NCI-H187 treated with DMSO at 0.1 percent for 48 hours (cell line): ENCODE measurements at places on chromosomes 11 and 22.

DNA sequence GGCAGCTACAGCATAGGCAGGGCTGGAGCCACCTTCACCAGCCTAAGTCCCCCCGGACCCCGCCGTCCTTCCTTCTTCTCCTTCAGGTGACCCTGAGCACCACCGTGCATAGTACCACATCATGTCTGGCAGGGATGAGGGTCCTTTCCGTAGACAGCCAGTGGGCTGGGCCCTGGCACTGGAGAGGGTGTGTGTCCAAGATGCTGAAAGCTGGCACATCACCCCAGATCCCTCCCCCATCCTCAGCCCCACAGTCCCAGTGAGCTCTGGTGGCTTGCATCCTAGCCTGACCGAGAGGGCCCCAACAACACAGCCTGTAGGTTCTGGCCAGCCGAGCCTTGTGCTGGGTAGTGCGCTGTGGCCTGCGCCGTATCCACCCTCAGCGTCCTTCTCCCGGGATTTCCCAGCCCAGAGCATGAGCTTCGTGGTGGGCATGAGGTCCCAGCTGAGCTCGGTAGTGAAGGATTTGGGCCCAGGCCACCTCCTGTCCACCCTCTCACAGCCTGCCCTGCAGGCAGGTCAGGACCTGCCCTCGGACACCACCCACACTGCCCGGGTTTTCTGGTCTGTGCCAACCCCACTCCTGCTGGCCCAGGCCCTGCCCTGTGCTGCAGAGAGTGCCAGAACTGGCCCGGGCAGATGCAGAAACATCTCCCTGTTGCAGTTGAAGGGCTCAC, 1124.3 kb downstream of the BRD1 start:
- no peak for DNase-seq

- no peak for DNase-seq
Measured at GRCh38 chr22:27972732-27973698, 54.0 kb upstream of the PITPNB start.

DNA sequence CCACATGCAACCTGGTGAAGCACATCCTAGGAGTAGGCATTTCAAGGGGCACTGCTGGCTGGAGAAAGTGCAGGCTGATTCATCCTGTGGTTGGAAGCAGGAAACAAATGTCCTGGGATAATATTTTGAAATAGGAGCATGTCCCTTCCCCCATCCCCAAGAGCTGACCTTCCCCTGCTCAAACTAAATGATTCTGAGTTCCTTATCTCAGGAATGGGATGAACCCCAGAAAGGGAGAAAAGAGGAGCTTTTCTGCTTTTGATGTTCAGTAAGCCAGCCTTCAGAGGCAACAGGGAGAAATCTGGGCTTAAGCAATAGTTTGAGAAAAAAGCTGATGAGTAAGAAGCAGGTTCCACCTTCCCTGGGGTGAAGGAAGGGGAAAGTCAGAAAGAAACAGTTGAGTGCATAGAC, 19.5 kb upstream of the SPON1 start:
- DNase-seq: no peak

DNA sequence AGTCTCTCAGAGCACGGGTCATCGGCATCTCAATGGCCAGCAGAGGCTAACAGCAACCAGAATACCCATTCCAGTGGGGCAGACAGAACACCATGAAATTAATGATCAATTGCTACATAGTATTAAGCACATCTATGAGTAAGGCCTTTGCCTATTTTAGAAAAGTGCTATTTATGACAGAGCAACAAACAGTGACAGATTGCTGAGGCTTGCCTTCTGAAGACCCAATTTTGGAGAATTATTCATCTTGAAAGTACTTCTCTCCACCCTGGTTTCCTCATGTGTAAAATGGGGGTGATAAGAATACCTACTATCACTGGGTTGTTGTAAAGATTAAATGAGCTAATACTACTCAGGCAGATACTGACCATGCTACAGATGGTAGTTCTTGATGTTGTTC, 232.7 kb downstream of the TENM4 start:
- no peak for DNase-seq

DNA sequence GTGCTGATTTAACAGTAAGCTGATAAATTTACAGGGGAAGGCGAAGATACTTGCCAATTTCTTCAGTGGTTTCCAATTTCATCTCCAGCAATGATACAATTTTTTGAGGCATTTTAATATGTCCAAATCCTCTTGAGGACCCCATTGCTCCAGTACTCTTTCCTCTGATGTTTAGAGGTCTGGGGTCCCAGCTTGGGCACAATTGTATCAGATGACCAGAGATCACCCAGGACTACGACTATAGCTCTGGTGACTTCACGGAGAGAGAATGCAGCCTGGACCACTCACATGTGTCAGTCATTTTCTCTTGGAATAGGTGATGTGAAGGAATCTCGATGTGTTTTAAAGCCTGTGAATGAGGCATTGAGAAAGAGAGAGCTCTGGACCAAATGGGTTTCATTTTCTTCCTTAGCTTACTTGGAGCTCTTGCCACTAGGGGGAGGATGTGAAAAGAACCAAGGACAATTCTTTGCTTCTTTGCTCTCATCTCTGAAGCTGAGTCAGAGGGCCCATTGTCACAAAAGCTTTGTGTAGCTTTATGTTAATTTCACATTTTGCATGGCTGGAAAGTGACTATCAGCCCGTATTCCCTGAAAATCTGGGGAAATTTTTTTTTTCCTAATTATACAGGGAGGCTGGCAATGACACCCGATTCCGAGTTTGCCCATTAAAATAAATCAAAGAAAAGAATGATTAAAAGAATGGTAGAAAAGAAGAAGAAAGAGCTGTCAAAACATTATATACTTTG, 6.7 kb upstream of the CCDC90B start:
- DNase-seq: no peak

GRCh38 chr11:110293389-110293788, 3.0 kb downstream of the RDX start:
- DNase-seq: no peak

GRCh38 chr22:32996702-32997101, 61.5 kb downstream of the SYN3 start:
- DNase-seq: no peak

DNA sequence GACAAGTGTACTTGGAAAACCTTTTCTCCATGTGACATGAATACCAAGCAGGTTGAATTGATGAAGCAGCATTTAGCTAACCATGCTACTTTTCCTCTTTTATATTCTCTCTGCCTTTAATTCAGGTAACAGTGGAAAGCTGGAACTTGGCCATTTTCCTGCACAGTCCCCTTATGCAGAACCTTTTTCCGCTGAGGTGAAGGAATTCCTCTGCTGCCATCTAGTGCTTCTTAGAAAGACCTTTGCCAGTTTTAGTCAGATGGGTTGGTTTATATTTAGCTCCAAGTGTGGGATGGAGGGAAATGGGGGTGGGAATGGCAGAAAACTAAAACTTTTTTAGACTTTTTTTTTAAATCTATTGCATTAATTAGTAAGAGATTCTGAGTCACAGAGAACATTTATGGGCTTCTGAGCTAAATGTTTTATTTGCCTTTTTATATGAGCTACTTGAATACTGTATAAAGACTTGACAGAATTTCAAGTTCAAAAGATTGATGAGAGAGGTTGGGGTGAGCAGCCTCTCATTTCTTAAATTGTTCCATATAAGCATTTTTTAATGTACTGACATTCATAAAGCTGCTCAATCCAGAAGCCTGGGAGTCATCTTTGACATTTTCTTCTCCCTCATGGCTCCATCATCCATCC, 153.9 kb upstream of the ZC3H12C start:
- peak; percentile 44 for DNase-seq

GRCh38 chr22:29309332-29310064, 3.0 kb downstream of the GAS2L1 start:
- no peak for DNase-seq

DNA sequence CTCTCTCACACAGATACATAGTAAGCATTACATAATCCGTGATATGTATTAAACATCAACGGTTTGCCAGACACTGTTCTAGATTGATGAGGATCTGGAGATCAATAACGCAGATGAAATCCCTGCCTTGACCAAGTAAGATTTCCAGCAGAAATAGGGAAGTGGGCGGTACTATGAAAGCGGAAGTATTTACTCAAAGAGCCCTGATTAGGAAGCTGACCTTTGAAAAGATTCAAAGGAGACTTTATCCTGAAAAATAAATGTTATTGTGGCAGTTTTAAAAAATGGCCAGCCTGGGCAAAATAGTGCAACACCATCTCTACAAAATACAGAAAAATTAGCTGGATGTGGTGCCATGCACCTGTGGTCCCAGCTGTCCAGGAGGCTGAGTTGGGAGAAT, 26.8 kb downstream of the GAB2 start:
- no peak for DNase-seq

GRCh38 chr22:25493794-25494193, 70.7 kb upstream of the GRK3 start:
- DNase-seq: no peak

DNA sequence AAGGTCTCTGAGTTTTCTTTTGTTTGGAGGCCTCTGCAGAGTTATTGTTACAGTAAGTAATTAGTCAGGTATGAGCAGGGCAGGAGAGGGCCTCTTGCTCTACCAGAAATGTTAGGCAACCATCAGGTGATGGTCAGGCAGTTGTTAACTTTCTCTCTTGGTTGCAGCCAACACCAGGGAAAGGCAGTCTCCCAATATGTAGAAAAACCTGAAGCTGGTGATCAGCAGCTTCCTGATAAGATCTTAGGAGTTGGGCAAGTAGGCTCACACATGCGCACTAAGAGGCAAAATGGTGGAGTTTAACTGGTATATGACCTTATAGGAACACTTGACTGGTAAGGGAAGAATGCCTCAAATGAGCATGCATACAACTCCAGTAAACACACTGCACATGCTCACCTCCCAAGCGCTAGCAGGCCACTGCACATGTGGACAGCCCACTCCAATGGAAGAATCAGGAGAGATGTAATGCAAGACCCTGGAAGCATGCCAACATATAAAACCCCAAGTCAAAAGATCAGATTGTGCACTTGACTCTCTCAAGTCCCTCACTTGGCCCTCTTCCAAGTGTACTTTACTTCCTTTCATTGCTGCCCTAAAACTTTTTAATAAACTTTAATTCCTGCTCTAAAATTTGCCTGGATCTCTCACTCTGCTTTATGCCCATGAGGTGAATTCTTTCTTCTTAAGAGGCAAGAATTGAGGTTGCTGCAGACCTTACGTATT, 23.7 kb upstream of the SLC35F2 start:
- no peak for DNase-seq

GRCh38 chr11:111349191-111349695, 29.8 kb downstream of the POU2AF1 start:
- no peak for DNase-seq

GRCh38 chr11:114137838-114138237, 78.3 kb downstream of the ZBTB16 start:
- no peak for DNase-seq

GRCh38 chr11:74954199-74954598, 5.1 kb downstream of the SPCS2 start:
- DNase-seq: no peak

- no peak for DNase-seq
Measured at GRCh38 chr11:128299132-128299726, 288.1 kb downstream of the ETS1 start.

DNA sequence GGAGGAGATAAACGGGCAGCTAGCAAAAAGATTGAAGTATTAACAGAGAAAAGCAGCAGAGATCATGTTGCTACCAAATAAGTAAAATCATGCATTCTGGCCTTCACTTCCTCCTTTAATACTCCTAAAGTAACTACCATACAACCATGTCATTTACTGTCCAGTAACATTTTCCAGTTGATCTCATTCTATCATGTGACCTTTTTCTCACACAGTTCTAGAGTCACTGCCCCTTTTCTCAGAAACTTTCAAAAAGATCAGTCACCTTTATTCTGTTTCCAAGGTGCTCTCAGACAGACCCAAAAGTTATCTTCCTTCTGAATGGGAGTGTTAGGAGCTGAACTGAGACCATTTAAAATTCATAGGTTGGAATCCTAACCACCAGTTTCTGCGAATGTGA, 984.4 kb downstream of the FAM181B start:
- no peak for DNase-seq

- DNase-seq: no peak
Measured at GRCh38 chr11:107139396-107139795, 121.1 kb upstream of the GUCY1A2 start.

GRCh38 chr11:88508759-88509581, 171.4 kb upstream of the CTSC start:
- DNase-seq: no peak

DNA sequence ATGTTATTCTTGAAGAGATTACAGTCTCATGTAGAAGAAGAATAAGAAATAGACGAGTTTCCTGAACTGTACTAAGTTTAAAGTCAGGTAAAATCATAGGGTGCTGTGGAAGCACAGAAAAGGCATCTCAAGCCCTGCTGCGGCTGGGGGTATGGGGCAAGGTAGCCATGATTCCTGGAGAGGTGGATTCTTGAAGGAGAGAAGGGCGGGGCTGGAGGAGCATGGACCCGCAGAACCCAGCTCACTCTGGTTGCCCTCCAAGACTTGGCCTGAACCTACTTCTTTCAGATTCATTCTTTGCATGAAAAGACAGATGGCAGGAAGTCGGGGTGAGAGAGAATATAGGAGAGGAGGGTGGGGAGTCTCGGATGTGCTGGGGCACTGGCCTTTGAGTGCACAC, 57.8 kb downstream of the OPCML start:
- no peak for DNase-seq

DNA sequence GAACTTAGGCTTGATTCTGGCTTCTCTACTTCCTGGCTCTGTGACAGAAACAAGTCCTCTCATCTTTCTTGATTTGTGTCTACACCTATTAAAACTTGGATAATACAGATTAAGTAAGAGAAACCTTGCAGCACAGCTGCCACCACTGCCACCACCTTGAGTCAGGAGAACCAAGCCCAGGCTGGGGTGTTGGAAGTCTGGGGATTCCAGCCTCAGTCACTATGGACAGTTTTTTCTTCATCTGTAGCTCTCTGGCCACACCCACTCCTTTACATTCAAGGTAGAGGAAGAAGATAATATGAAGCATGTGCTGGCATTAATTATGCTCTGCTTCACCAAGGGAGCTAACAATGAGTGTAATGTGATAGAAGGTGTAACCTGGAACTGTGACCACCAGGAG, 75.7 kb downstream of the RELT start:
- DNase-seq: no peak

DNA sequence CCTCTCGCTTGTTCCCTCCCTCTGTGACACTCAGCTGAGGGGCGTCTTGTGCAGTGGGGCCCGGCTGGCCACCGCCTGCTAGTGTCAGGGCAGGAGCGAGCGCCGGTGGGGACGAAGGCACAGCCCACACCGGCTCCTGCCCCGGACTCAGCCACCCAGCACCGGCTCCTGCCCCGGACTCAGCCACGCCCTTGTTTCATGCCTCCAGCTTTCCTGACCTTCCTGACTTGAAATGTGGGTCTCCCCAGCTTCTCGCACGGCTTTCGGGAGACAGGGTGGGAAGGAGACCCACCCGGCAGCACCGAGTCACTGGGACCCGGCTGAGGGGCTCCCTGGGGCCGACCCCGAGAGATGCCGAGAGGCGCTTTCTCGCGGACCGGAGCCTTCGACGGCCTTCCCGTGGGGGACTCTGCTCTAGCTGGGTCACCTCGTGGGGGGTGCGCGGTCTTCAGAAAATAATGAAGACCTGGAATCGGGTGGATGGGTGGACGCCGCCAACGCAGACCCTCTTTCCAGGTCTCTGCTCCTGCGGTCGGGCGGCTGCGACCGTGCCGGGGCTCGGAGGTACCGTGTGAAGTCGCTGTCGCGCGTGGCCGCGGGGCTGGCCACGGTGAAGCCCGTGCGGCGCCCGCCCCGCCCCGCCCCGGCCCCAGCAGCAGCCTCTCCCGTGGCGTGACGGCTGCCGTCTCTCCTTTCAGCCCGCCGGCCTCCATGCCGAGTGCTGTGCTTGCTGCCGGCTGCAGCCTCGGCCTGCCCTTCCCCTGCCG, 10.2 kb downstream of the GLB1L2 start:
- no peak for DNase-seq

- no peak for DNase-seq
Measured at GRCh38 chr11:65254724-65255123, 7.0 kb upstream of the POLA2 start.
